Stimulated activated CD8-positive, alpha-beta memory T cell treated with anti-CD3 and anti-CD28 coated beads, Interleukin-7, amount 100 ng/mL, for 24 hours (primary cell): ENCODE measurements at places on chromosomes 1 and 21.

GRCh38 chr1:98107256-98107655 is 186.4 kb upstream of the DPYD start:
- DNase-seq = no peak

GRCh38 chr1:210239349-210240111 is 6.9 kb downstream of the SERTAD4 start:
- no peak for DNase-seq

GRCh38 chr1:32742199-32742947 is 39.8 kb upstream of the SYNC start:
- no peak for DNase-seq

- DNase-seq = peak; percentile 4
These were observed 829 bp downstream of the ADAR start for GRCh38 chr1:154607106-154607608.

DNA sequence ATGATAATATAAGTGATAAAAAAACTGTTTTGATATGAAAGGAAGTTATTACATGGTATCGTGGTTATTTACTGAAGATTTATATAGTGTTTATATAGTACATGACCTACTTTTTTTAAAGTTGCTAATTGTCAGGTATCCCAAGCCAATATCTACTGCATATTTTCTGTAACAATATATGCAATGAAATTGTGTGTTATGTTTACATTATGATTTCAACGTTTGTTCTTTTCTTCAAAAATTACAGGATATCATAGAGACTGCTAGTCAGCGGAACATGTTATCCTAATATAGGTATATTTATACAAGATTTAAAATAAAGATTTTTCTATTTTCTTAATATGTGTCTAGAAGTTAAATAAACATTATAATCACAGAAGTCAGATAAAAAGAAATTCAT is 167.5 kb upstream of the DPYD start:
- DNase-seq = no peak

- no peak for DNase-seq
These were observed at the start of gene SYCP1 for GRCh38 chr1:114854693-114855320. TSS of gene SYCP1 (plus strand) at chr1:114854863. CDS start at chr1:114855465, 602 bp downstream.

DNA sequence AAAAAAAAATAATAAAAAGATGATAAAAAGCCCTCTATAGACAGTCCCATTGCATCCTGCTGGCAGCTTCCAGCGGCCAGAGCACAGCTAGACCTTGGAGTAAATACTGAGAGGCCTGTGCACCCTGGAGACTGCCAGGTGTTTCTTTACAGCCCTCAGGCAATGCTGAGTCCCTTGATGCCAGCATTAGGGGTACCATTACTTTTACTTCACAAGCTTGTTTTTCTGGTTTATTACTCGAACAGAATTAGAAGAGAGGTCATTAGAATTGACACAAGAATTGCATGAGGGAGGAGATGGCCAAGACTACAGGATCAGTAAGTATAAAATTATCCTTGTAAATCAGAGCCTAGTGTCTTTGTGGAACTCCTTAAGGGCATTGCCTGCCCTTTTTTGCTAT is 43.6 kb downstream of the AKNAD1 start:
- no peak for DNase-seq
